Activated CD8-positive, alpha-beta memory T cell treated with anti-CD3 and anti-CD28 coated beads for 4 hours (primary cell): ENCODE measurements at places on chromosomes 6 and 20.

DNA sequence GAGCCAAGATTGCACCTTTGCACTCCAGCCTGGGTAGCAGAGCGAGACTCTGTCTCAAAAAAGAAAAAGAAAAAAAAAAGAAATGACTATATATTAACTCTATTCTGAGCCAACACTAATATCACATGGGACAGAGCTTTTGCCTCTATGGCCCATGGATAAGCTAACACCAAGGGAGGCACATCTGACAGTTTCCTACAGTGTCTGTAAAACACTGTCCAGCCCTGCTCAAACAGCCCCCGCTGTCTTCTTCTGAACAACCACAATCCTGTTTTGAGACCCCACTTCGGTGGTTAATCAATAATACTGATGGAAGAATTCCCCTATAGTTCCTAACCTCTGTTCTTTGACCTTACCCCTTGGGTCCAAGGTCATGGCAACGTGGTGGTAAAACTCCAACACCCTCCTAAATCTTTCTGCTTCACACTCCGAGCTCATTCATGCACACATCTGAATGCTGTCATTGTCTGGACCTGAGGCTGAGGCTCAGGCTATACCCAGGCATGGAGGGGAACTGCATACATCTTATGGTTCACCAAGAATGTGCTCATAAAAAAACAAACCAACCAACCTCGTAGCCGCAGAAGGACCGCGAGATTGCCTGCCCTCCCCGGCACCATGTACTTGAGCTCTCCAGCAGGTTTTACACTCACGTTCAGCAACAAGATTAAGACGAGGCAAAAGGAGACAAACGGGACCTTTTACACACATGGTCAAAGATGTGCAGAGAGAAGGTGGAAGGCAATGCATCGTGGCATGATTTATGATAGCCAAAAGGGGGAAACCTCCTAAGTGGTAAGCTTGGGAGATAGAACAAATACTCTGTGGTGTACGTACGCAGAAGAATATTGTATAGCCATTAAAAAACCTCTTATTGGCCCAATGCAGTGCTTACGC lies 105.4 kb upstream of the NFATC2 start:
- no peak for DNase-seq

DNA sequence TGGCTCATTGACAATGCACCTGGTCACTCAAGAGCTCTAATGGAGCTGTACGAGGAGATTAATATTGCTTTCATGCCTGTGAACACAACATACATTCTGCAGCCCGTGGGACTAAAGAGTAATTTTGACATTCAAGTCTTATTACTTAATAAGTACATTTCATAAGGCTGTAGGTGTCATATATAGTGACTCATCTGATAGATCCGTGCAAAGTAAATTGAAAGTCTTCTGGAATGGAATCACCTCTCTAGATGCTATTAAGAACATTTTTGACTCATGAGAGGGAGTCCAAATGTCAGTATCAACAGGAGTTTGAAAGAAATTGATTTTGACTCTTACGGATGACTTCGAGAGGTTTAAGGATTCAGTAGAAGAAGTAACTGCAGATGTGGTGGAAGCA lies 267.9 kb downstream of the CLVS2 start:
- no peak for DNase-seq

DNA sequence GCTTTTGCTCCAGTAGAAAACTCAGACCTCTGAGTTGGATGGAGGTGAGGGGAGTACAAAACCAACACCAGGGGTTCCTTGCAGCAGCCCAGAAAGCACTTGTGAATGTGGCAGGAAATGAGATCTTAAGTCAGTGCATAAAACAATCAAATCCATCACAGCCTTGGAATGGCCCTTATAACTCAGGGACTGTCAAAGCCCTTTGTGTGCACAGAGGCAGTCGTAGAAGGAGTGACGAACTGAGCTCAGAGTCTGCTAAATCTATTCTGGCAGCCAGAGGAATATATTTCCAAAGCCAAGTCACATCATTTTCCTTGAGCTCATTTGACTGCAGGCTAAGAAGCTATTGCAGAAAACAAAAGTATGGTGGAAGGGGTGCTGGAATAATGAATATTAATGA lies 676.6 kb downstream of the DHX35 start:
- DNase-seq = no peak

- no peak for DNase-seq
These were observed 26.1 kb upstream of the RIPPLY2 start for GRCh38 chr6:83827050-83827449.

GRCh38 chr6:26332074-26332387 lies 33.0 kb upstream of the BTN3A2 start:
- no peak for DNase-seq
